CD4-positive, alpha-beta T cell treated with Interferon gamma for 1 hour (primary cell): ENCODE measurements at places on chromosomes 4 and X.

- DNase-seq, result no peak
These were observed 30.3 kb downstream of the DAPP1 start for GRCh38 chr4:99846891-99847290.

- no peak for DNase-seq
These were observed 76.8 kb downstream of the CRMP1 start for GRCh38 chr4:5816101-5816500.

- no peak for DNase-seq
These were observed 111.5 kb upstream of the WDFY3 start for GRCh38 chr4:85078016-85078415.

- no peak for DNase-seq
These were observed 32.4 kb downstream of the SPANXN4 start for GRCh38 chrX:143058120-143058519.

GRCh38 chrX:129651756-129652564, 2.8 kb downstream of the APLN start:
- DNase-seq, result no peak

DNA sequence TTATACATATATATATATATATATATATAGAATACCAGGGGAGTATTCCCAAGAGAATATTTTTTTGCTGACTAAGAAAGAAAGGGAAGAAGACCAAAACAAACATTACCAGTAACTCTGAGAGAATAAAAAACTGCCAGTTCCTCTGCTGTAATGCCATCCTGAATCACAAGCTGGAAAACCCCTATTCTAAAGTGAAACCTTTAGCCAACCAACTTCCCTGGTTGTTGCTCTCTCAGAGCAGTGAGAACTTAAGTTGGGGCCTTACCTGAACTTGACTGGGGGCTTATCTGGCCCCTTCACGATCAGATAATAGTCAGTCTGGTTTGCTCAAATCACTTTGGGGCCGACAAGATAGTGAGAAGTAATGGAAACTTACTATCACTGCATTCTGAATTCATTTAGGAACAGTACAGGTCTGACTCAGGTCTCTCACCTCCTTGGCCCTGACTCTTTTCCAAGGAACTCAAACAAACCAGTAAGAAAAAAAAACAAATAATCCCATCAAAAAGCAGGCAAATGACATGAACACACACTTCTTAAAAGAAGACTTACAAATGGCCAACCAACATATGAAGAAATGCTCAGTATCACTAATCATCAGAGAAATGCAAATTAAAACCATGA, 62.5 kb downstream of the CD40LG start:
- DNase-seq, result no peak

GRCh38 chr4:109665783-109666485, 37.3 kb downstream of the CASP6 start:
- no peak for DNase-seq

DNA sequence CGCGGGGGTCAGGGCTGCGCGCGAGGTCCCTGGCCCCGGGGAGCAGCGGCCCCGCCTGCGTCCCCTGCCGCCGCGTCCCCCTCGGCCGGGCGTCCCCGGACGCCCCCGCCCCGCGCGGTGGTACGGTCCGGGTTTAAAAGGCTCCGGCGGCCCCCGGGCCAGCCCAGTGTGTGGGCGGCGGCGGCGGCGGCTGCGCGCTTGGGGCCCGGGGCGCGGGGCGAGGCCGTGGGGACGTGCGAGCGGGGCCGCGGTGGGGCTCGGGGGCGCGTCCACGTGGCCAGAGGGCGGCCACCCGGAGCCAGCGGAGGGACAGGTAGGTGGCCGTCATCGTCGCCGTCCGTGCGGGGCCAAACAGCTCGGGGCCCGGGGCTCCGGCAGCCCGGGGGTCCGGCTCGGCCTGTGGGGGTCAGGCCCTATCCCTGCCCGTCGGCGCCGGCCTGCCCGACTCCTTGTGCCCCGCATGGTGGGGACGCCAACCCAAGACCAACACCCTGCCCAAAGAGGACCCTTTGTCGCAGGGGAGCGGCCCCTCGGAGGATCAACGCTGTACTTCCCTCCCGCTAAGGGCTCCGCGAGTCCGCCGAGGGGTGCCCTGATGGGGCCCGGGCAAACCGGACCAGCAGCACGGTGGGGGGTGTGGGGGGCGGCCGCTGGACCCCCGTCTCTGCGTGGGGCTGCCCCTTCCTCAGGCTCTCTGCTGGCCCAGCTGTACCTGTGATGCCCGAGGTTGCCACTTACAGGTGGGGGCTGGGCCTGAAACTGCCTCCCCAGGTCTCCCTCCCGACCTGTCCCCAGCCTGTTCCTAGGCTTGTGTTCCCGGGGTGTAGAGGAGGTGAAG, at the start of gene PLXNA3:
TSS of gene PLXNA3 (plus strand) at position 166 of the 838 bp plus-strand sequence. CDS start 1,903 bp downstream, outside the sequence.
- DNase-seq, result peak; percentile 58

DNA sequence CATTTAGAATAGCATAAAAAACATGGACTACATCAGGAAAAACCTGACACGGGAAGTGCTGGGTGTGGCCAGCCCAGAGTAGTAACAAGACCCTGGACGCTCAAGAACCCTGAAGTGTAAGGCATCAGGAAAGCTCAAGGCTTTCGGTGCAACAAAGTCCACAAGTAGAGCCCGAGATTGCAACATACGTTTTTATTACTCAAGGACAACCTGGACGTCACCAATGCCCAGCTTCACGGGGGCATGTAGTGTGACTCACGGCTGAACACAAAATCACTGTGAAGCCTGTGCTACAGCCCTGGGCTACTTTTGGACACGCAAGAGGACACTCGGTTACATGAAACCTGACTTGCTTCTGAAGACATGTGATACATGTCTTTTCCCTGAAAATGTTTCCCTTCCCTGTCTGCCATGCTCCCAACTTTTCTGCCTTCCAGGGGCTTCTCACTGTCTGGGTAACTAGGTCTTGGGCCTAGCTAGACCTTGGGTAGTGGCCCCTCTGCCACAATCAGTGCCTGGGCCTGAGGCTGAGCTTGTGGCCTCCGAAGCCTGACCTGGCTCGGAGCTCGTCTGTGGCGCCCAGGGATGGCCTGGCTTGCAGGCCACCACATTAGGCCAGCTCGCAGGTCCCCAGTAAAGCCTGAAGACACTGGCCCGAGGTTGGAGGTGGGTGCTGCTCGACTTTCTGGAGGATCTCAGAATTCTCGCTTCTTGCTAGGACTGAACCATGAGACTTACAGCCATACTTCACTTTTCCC, 9.2 kb downstream of the IRAK1 start:
- peak; percentile 52 for DNase-seq

GRCh38 chr4:75702919-75703411, 21.4 kb upstream of the USO1 start:
- DNase-seq, result no peak

GRCh38 chr4:44553180-44553579, 98.2 kb downstream of the YIPF7 start:
- no peak for DNase-seq

GRCh38 chr4:83234902-83235644, 49.5 kb downstream of the COQ2 start:
- DNase-seq, result no peak

GRCh38 chrX:24293412-24293811, 20.5 kb downstream of the SUPT20HL2 start:
- DNase-seq, result no peak

DNA sequence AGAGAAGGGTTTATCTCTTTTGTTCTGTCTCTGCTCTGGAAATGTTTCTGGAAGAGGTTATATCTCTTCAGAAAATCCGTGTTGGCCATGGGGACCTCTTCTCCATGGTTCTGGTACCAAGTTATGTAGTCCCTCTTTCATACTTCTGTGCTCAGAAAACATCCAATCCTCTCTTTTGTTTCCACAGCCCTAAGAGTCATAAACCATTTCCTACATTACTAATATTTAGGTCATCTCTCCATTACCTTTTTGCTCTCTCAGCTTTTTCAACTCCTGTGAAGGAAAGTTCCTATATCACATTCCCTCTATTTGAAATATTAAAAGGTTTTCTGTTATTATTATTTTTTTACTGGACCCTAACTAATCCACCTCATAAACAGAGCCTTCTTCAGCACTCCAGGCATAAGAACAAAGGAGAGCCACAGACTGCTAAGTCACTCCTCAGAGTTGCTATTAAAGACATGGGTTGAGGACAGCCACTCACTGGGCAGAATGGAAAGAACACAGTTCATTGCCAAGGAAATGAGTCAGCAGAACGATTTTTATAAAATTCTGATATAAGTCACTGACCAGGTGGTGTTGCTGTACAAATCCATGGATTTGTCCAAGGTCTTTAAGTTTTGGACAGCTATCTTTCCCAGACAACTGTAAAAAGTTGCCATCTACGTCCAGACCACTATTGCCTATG, 122.4 kb upstream of the NPY2R start:
- DNase-seq, result no peak

- DNase-seq, result no peak
These were observed 772.9 kb upstream of the SLIT2 start for GRCh38 chr4:19478791-19479190.

GRCh38 chrX:9785254-9785943, 830 bp upstream of the SHROOM2 start:
- DNase-seq, result no peak

DNA sequence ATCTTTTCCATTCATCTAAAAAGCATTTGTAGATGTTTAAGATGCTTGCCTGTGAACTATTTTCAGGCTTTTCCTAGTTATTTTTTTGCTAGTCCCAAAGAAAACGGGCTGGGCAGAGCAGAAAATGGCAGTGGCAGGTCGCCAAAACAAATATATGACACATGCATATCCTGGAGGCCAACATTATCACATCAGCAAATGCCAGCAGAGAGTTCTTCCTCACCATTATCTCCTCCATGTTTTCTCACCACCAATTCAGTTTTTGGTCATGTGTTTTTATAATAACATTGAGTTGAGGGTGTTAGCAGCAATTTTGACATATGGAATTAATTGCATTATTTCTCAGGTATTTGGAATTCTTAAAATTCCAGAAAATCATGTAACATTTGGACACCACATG, 97.9 kb upstream of the EOLA2 start:
- DNase-seq, result no peak

GRCh38 chr4:169098969-169099690, 89.1 kb upstream of the CBR4 start:
- DNase-seq, result no peak

GRCh38 chr4:5198656-5199541, 147.6 kb downstream of the STK32B start:
- no peak for DNase-seq

GRCh38 chr4:4462970-4463369, 76.1 kb downstream of the NSG1 start:
- DNase-seq, result no peak

GRCh38 chr4:23921447-23921845, 31.6 kb upstream of the PPARGC1A start:
- no peak for DNase-seq

DNA sequence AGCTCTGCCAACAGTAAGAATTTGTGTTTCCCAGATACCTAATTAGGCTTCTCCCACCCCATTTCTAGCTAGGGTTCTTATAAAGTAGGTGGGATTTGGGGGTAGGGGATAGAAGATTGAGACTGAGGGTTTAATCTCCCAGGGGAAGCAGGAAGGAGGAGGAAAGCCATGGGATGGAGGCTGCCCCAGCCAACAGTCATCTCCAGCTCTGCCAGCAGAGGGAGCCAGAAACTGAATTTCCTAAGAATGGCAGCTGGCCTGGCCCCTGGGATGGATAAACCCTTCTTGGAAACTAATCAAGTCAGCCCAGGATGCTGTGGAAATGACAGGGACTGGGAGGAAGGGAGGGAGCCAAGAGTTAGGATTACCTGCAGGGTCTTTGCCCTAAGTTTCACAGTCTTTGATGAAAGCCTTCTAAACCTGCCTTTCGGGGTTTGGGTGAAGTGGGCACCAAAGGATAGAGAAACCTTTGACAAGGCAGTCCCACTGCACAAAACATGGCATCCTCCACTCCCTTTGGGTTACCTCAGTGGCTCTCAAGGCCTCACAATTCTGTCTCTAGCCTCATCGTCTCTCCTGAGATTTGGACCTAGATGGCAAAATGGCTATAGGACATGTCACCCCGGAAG, 6.7 kb upstream of the ERCC6L start:
- peak; percentile 5 for DNase-seq

GRCh38 chrX:101462892-101463291, 22.4 kb upstream of the ARMCX4 start:
- DNase-seq, result no peak

DNA sequence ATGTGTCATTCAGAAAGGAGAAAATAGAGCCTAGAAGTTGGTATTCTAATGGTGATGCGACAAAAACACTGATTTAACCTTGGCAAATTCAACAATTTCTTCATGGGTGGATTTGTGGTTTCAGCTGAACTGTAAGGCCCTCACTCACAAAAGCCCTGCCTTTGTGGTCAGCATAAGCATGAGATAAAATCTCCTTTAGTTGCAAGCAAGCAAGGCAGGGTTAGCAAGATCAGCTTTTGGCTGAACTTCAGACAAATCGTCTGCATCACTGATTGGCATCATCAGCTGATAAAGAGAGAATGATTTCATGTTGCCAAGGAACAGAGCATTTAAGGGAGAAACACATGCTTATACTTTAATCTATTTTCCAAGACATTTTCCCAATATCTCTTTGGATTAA, 2582.2 kb downstream of the PCDH7 start:
- DNase-seq, result no peak
